Lower leg skin (tissue), 4 donors: ENCODE measurements at places on chromosomes 2 and 18.

DNA sequence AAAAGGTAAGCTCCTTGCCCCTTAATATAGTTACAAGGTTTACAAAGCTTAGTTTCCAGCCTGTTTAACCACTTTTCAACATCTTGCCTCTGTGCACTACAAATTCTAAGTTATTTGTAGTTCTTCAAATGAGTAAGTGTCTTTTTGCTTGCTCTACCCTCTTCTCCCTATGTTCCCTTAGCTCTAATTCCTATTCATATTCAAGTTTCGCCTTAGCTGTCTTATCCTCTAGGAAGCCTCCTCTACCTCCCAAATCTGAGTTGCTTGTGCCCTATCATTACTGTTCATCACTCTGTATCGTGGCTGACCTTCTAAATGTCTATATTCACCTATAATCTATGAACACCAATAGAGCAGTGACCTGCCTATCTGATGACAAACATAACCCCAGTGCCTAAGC, 25.3 kb downstream of the NRXN1 start:
- DNase-seq: no peak

- no peak for DNase-seq
Observed at GRCh38 chr2:19559596-19560240, 201.3 kb upstream of the OSR1 start.

GRCh38 chr2:160534996-160535395, 41.4 kb upstream of the RBMS1 start:
- DNase-seq: no peak

DNA sequence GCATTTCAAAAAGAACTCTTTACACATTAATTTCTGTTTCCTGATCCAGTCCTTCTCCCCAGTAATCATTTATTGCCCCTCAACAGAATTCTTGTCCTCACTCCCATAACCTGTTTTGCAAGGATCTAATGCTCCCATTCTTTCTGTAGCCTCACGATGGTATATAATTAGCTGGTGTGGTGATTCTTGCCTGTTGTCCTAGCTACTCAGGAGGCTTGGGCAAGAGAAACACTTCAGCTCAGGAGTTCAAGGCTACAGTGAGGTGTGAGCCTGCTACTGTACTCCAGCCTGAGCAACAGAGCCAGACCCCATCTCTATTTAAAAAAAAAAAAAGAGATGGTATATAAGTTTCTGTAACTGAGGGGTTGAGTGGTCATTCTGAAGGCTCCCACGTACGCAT, 7.7 kb upstream of the TRAPPC8 start:
- DNase-seq: no peak

DNA sequence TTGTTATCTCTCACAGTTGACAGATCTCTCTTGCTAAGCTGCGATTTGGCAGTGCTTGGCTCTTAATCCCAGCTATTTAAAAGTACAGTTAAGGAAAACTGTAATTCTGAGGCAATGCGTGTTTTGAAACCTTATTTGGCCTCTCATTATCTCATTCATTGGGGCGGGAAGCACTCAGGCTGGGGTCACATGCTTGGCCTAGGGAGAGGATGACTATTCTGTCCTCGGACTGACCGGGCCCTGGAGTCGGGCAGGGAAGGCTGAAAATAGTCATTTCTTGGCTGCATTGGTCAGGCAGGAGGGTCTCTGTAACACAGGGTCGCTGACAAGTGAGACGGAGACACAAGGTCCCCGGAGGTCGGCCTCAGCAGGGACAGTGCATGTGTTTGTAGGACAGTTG, 20.2 kb upstream of the EMILIN2 start:
- no peak for DNase-seq

DNA sequence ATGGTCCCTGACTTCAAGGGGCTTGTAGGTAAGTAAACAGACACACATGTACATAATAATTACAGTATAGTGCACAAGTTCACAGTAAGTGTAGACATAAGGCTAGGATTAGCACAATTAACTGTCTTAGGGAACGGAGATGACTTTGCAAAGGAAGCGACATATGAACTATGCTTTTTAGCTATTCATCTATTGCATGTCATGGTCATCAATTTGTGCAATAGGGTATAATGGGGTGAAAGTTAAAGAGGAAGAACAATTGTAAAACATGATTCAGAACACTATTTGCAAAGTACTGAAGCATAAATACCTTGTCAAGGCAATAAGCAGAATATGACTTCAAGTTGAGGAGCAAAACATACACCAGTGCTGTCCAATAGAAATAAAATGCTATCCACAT, 112.3 kb upstream of the SLC8A1 start:
- no peak for DNase-seq

DNA sequence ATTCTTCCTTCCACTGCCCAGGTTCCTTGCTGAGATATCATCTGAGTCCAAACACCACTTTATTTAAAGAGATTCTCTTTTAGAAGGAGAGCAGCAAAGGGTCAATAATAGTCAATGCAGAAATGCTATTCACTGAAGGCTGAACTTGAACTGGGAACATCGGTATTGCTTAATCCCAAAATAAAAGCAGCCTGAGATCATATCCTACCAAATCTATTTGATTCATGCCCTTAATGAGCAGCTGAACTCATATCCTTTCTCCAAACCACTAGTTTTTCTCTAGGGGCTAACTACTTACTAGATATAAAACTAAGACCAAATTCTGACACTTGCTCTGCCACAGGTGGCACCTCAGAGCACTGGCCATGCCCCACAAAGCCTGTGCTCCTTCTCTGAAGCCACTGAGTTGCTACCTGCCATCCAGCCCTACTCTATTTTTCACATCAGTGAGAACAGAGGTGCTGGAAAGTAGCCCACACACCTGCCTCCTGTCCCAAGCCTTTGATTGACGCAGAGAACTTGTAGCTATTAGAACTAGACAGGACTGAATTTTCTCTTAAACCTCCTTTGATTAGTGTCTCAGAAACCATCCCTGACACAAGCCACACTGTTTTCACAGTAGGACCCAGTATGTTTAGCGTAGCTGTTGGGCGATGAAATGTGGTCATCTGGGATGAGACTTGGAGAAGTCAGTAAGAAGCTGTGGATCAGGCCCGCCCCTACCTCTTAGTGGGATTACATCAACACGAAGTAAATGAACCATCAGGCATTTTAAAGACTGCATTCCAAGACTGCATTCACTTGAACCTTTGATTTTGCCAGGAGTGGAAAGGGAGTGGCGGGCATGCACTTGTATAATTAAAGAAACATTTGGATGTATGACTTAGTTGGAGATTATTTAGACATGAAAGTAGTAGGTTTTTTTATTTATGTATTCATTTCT, 124.3 kb downstream of the RBMS1 start:
- no peak for DNase-seq

- DNase-seq: no peak
Observed at GRCh38 chr2:133814890-133815289, 246.6 kb upstream of the NCKAP5 start.

DNA sequence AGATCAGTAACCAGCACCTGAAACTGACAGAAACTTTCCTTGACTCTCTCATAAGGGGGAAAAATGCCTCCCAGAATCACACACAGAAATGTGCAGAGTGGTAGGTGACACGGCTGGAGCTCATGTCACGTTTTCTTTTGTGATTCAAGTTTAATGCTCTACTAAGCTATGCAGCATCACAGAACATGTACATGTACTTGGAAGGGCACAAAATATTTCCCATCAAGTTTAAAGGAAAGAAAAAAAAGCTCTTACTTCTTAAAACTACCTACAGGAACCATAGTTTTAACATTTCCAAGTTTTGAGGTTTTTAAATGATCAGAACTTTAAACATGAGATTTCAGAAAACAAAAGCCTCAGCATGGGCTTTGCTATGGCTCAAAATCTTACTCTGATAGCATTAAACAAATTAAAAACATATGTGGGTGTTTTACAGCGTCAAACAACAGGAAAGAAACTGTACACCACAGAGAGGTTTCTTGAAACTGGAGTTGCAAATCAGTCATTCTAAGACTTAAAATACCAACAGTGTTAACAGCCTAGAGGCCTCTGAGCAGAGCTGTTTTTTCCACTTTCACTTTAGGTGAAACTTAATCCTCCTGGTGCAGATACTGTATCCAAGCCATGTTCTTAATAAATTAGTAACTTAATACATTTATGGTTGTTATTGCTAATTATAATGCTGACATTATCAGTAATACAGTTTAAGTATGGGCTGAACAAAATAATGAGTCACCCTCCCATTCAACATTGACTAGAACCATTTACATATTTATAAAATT, 30.1 kb downstream of the MBP start:
- no peak for DNase-seq

DNA sequence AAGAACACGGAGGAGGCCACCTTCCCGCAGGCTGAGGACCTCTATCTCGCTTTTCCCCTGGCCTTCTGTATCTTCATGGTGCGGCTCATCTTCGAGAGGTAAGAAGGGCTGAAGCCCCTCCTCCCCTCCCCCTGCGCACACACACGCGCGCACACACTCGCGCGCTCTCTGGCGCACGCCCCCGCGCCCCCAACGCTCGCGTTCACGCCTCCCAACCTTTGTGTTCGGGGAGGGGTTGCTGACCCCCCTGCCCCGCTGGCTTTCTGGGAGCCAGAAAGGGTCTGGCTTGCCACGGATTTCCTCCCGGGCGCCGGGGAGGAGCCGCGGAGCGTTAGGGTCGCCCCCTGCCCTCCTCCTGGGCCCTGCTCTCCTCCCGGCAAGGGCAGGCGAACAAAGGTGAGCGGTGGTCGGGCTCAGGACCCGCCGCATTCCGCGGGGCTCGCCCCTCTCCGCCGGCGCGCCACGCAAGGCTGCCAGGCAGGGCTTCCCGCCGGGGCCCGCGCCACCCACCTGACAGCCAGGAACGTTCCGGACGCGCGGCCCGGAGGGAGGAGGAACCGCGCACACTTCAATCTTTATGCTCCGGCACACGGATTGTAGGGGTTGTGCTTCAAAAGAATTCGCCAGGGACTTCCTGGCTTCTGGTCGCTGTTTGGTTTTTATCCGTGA, 583 bp downstream of the CERS6 start:
- no peak for DNase-seq

DNA sequence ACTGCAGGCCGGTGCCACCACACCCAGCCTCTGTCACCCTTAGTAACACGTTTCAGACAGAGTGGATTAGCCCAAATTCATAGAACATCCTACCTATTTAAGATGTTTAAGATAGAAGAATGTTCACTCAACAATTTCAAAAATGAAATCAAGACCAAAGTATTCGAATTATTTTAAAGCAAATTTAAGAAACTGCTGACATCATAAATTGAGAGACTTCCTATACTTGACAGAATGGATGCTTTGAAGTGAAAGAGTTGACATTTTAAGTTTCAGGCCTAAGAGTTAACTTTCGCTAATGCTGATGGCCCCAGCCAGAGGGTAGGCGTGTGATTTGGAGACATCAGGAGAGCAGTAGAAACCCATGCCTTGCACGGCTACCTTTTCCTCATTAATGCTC, 271.9 kb downstream of the SS18 start:
- no peak for DNase-seq

- DNase-seq: no peak
Observed at GRCh38 chr2:134099273-134099672, 154.6 kb upstream of the MGAT5 start.

GRCh38 chr2:39603436-39603835, 62.3 kb upstream of the TMEM178A start:
- DNase-seq: no peak

GRCh38 chr2:80113399-80113798, 191.2 kb downstream of the LRRTM1 start:
- no peak for DNase-seq

- DNase-seq: no peak
Observed at GRCh38 chr2:174846218-174846617, 81.9 kb upstream of the CHRNA1 start.

DNA sequence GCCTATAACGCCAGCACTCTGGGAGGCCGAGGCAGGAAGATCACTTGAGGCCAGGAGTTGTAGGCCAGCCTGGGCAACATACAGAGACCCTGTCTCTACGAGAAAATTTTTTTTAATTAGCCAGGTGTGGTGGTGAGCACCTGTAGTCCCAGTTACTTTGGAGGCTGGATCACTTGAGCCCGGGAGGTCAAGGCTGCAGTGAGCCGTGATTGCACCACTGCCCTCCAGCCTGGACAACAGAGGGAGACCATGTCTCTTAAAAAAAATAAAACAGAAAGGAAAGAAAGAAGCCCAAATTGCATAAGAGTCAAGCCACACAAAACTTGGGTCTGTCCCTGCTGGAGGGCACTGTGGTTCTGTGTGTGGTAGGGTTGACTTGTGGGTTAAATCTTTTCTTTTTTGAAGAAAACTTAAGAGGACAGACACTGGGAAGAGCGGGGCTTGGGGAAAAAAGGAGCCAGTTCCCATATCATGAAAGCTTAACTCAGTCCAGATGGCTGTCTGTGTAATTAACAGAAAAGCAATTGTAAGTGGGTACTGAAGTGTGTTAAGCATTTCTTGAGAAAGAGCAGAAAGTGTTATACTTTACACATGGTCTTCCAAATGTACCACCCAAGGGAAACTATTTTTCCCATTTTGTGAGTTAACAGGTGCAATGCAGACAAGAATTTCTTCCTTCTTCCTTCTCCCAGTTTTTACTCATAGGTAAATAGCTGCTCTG, 115.1 kb downstream of the ALPK2 start:
- no peak for DNase-seq

GRCh38 chr2:33583194-33583938, 15.7 kb downstream of the FAM98A start:
- DNase-seq: no peak

- no peak for DNase-seq
Observed at GRCh38 chr18:61841706-61842105, 51.1 kb downstream of the RNF152 start.

DNA sequence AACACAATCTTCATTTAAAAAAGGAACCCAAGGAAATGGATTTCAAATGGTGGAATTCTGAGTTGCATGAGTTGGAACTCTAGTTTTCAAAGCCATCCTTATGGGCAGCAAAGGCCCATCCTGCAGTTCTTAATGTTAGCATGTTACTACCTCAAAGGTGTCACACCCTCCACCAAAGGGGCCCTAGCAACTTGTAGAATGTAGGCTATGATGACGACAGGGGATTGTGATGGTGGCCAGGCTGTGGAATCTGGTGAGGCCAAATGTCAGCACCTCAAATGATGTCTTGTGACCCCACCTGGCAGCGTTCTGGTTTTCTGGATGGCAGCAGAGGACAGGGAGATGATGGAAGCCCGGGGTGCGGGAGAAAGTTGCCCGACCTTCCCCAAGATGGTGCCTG, at the start of gene TMEM247:
Gene TMEM247, plus strand, starts transcription at position 301 of the 400 bp plus-strand sequence.
- DNase-seq: peak; percentile 42

GRCh38 chr2:72325592-72326422, 178.1 kb upstream of the CYP26B1 start:
- no peak for DNase-seq

- DNase-seq: no peak
Observed at GRCh38 chr18:22168360-22168921, 948 bp upstream of the GATA6 start.

DNA sequence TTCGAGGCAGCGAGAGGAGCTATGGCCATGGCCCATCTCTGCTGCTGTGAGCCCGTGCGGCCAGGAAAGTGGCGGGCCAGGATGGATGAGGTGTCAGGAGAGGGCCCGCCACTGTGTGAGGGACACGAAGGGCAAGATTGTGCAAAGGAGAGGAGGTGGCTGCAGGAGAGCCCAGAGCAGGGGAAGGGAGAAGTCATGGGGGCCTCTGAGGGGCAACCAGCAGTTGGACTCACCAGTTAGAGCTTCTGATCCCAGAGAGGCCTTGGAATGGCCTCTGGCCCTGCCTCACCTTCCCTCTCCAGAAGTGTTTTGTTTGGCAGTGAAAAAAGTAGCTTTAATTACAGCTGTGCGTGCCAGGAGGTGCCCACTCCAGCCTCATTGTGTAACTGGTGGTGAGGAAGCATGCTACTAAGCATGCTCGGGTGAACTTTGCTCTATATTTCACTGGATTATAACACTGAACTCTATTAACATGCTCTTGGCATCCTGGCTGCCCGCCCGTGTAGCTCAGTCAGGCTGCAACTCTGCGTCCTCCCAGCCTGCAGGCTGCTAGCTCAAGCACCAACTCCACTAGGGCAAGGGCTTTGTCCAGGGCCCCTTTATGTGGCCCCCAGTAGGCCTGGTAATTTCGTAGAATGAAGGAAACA, 34.2 kb downstream of the IMPA2 start:
- DNase-seq: no peak
